D721Med (cell line): ENCODE measurements at places on chromosomes 4 and X.

- no peak for DNase-seq
Observed at GRCh38 chr4:123298801-123299200, 97.8 kb upstream of the SPRY1 start.

DNA sequence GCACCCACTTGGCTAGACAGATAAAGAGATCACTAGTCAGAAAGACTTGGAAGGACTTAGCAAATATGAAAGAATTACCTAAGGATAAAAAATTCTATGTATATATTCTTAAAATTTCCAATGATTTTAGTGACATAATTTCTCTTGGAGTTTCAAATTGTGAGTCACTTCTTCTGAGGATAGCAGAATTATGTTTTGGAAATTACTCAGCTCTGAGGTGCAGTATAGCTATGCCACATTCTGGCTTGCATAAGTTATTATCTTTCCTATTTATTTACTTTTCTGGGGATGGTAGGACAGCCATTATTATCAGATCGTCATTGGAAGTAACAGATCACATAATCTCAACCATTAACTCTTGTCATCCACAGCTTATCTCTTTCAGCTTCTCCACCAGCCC, 853.5 kb downstream of the TRIML1 start:
- DNase-seq, result no peak

DNA sequence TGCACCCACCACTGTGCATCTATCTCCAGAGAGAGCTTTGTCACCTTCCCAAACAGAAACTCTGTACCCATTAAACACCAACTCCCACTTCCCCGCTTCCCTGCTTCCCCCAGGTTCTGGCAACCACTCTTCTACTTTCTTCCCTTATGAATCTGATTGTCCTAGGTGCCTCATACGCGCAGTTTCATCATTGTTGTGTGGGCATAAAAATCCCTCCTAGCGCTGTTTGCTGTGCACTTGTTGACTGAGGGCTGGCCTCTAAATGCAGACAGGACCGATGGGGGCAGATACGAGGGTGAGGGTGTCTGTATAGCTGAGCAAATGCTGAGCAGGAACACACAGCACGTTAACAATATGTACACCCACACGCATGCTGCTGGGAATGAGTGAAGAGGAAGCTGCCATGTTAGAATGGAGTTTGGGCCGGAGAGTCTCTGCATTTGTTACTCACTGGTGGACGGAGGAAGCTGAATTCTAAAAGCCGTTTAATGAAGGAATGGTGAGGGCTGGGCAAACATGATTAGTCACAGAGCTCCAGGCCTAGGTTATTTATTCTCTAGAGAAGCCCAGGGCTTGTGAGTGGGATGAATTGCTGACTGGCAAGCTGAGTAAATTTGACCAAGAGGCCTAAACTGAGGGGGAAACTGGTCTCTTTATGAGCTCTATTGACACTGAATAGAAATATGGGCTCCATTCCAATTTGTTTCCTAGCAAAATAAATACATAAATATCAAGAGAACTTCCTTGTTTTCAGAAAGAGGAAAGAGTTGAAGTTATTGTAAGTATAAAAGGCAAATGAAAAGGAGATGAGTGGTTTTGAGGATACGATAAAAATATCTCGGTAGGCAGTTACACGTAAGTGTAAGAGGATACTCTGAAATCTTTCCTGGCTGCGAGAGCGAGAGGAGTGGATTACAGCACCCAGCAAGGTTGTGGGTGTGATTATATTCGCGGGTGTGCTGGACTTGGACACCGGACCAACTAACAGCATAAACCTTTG, 95.9 kb upstream of the RPS6KA3 start:
- DNase-seq, result no peak

- no peak for DNase-seq
Observed at GRCh38 chr4:151359576-151359975, 34.2 kb upstream of the SH3D19 start.

DNA sequence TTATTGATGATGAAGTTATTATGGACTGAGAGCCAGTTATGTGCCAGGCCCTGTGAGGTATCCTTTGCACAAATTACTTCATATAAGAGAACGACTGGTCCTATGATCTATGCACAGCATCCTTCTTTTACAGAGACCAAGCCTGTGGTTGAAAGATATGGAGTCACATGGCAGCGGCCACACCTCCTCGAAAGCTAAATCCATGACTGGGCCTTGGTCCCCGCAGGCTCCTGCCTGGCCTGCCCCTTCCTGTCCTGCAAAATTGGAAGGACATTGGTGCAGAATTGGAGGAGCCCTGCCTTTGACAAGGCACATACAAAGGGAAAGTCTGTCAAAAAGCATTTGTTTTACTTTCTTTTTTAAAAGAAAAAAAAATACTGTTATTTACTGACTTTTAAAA, 18.3 kb downstream of the SORBS2 start:
- no peak for DNase-seq

DNA sequence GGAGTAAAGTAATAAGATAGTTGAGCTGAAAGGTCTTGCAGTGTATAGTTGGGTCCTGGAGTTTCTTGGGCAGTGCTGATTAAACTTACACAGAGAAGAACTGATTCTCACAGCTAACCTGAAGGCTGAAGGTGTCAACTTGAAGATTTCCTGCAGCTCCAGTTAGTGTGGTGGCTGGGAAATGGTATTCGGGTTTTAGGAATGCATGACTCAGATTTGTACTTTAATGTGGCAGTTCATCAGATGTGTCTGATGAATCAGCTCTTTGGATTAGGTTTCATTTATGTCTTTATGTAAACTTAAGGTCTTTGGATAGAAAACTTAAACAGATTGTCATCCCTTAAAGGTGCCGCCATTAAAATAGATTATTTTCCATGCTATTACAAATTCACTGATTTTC, 200.0 kb downstream of the IL1RAPL1 start:
- no peak for DNase-seq

- no peak for DNase-seq
Observed at GRCh38 chr4:65917486-65917885, 247.2 kb upstream of the EPHA5 start.

GRCh38 chr4:108165586-108165985, 3.1 kb downstream of the LEF1 start:
- DNase-seq, result no peak
